Stimulated activated CD8-positive, alpha-beta memory T cell treated with anti-CD3 and anti-CD28 coated beads, Interleukin-15, amount 100 ng/mL, for 4 hours (primary cell): ENCODE measurements at places on chromosomes 5 and 9.

DNA sequence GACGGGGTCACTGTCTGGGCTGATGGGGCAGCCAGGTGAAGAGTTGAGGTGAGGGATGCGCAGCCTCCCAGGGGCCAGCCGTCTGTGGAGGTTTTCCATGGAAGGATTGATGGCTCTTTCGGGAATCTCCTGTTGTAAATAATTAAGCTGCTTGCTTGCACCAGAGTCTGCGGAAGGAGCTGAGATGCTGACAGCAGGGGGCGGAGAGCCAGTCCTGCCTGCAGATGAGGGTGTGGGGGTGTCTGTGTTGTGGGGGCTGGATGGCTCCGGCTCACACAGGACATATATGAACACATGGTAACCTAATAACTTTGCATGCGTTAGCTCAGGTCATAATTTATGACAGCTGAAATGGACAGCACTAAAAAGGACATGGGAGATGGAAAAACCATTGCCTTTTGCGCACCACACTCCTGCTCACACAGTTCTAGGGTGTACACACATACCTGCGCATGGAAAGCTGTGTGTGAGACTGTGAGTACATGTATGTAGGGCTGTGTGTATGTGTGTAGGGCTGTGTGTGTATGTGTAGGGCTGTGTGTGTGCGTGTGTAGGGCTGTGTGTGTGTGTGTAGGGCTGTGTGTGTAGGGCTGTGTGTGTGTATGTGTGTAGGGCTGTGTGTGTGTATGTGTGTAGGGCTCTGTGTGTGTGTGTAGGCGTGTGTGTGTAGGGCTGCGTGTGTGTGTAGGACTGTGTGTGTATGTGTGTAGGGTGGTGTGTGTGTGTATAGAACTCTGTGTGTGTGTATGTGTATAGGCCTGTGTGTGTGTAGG is 36.8 kb upstream of the SEMA4D start:
- no peak for DNase-seq

DNA sequence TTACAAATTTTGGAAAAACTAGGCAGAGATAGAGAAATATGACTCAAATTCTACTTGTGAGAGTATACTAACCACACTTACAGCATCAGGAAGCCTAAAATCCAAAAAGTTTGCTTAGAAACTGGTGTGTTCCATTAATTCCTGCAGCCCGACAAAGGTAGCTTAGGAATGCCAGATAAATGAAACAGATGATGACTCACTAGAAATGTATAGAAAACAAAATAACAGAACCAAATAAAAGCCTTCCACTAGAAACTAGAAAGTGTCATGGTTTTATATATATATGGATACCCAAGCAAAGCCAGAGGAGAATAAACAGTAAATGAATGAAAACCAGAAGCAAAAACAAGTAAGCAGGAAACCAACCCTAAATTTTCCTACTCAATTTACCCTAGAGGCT is 272.2 kb upstream of the PRDM9 start:
- no peak for DNase-seq

DNA sequence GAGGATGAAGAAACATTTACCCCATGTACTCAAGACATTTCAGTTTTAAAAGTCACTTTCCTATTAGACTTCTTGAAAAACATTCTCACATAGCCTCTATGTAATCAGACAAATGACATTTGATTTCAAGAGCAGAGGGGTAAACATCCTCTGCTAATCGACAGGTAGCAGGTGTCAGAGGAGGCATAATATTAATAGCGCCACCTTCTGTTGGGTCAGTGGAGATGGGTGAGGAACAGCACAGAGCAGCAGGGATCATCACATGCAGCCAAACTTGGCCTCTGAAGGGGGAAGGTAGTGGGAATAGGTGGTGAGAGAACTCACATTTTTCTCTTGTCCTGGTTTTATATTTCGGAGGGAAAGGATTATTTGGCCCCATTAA is 3.3 kb upstream of the LSM11 start:
- no peak for DNase-seq

DNA sequence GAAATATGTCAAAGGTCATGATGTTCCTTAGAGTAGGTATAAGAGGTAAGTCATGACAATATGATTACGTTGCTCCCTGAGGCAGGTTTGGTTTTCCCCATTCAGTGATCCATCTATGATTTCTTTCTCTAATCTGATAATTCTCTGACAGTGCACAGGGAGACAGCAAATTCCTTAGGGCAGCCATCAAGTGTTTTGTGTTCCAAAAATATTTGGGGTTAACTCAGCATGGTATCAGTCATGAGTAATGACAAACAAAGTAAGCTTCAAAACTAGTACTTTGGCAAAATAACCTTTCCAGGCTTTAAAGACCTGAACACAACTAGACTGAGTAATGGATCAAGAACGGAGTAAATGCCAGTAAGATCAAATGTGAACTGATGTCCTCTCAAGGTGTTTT is 55.3 kb upstream of the SPATA31E1 start:
- DNase-seq, result no peak

GRCh38 chr9:135734616-135735144 is 32.7 kb downstream of the KCNT1 start:
- no peak for DNase-seq

DNA sequence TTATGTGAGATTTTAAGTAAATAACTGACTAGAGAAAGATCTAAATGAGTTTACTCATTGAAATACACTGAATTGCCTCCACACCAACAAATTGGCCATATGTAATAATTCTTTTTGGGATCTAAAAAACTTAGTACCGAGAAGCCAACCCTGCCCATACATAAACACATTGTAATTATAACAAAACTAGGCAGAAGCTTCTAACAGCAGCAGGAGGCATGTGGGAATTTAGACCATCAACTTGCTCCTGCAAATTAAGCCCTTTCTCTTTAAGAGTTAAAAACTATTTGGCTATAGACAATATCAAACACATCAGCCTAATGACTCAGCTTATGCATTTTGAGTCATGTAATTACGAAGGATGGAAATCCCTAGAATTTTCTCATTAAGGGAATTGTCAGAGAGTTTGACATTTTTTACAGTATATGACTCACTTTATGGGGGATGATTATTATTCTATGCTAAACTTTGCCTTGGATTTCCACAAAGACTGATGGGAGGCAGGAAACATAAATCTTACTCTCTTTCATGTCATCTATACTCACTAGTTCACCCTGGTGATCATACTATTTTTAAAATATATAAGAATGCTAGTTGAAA is 1.0 kb downstream of the IL7R start:
- no peak for DNase-seq

- DNase-seq, result no peak
These were observed 210.5 kb downstream of the ELAVL2 start for GRCh38 chr9:23615569-23615968.
